ENCODE measurements at places on chromosomes 16 and 17. TPM values are rescaled to one million over a fixed set of nuclear protein-coding genes. Genes with fewer than 3 reads are reported as not detected.

DNA sequence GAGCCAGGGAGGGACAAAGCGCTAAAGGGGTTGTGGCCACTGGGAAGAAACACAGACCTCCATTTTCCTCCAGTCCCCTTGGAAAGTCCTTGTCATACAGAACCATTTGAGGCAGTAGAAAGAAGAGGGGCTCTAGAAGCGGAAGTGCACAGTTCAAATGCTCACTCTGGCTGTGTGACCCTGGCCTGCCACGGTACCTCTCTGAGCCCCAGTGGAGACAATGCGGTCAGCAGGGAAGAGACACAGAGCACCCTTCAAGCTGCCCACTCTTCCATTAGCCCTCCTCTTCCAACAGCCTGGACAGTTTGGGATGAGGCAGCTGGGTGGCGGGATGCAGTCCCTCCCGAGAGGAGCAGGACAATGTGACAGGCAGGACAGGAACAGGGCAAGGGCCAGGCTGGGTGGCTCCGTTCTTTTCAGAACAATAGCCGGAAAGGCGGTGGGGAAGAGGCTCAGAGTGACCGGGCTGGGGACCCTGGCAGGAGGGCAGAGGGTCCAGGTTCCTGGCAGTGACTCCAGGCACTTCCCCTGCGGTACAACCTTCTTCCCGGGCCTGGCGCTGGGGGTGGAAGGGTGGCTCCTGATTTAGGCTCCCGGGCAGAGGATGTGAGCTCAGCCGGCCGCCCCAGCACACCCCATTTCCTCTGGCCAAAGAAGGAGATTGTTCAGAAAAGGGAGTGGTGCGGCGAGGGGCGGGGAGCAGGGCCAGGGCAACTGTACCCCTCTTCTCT is 5.6 kb downstream of the CASKIN2 start:
- no peak overlapping the region for H3K27ac ChIP-seq
- H3K4me3 ChIP-seq, result no peak overlapping the region
- H3K4me1 ChIP-seq, result peaks cover 14% of the 10 kb centered on the region
- H3K27me3 ChIP-seq, result no peaks in the 10 kb centered on the region
- no peak for DNase-seq
- H3K36me3 ChIP-seq, result no peaks in the 10 kb centered on the region

The SDK2 gene
- total RNA-seq, result 63.4 TPM

The RND2 gene
- 15.7 TPM for total RNA-seq

DNA sequence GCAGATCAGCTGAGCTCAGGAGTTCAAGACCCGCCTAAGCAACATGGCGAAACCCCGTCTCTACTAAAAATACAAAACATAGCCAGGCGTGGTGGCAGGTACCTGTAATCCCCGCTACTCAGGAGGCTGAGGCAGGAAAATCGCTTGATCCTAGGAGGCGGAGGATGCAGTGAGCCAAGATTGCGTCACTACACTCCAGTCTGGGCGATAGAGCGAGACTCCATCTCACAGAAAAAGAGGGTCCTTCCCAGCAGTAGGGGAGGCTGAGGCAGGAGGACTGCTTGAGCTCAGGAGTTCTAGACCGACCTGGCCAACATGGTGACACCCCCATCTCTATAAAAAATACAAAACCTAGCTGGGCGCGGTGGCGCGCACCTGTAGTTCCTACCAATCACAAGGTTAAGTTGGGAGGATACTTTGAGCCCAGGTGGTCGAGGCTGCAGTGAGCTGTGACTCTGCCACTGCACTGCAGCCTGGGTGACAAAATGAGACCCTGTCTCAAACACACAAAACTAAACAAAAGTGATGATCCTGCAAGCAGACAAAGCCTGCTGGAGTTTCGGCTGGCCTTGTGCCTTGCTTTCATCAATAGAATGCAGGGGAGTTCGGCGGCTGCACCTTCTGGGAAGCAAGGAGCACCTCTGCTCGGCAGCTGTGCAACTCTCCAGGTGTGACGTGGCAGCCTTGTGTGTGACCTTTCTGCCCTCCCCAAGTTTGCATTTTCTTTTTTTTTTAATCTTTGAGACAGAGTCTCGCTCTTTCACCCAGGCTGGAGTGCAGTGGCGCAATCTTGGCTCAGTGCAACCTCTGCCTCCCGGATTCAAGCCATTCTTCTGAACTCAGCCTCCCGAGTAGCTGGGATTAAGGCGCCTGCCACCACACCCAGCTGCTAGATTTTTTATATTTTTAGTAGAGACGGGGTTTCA is 12.4 kb upstream of the YWHAE start:
- peaks cover 4% of the 10 kb centered on the region for H3K4me1 ChIP-seq
- H3K27me3 ChIP-seq, result no peaks in the 10 kb centered on the region
- H3K27ac ChIP-seq, result no peak overlapping the region
- no peak for DNase-seq
- H3K4me3 ChIP-seq, result no peak overlapping the region

DNA sequence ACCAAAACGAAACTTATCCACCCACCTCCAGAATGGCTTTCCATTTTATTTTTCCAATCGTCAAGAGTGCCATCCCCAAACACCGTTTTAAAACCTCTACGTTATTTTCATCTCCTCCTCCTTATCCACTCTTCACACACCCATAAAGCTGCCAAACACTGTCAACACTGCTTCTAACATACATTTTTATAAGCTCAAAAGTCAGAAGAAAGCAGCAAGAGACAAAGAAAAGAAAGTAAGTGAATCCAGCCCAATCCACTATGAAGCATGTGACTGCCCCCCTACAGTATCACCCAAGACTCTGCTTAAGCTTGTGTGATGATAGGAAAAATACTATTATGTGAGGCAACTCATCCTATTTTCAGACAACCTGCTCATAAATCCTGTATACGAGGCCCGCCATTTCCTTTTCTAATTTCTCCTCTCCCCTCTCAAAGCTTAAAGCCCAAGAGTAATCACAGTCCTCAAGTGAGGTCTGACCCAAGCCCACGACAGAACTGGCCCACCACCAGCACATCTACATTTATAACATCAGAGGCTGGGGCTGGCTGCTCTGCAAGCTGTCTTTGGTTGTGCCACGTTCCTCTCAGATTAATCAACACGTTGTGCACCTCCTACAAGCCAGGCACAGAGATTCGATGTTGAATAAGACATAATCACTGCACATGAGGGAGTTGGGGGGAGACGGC is 16.3 kb downstream of the USP31 start:
- DNase-seq, result no peak
- H3K27ac ChIP-seq, result peak overlapping the region; percentile 50
- H3K36me3 ChIP-seq, result no peaks in the 10 kb centered on the region
- no peaks in the 10 kb centered on the region for H3K27me3 ChIP-seq

The TNFRSF17 gene
- 3.2 TPM for total RNA-seq

The RNF227 gene
- 16.2 TPM for total RNA-seq

The CA4 gene
- 2.5 TPM for total RNA-seq

DNA sequence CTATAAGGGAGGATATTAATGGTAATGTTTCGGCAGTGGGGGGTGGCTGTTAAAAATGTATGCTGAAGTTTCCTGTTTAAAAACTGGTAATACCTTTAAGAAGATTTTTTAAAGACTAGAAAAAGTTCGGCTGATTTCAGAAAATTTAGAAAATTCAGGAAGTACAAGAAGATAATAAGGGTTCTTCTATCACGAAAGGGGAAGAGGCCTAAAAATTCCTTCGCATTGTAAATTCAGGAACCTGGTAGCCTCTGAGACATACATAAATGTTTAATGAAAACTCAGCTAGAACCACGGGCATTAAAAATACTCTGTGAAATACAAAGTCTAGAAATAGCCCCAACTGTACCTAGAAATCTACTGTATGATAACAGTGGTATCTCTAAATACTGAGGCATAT is 181.2 kb downstream of the PARN start:
- H3K36me3 ChIP-seq, result no peaks in the 10 kb centered on the region
- H3K4me3 ChIP-seq, result no peak overlapping the region
- no peaks in the 10 kb centered on the region for H3K4me1 ChIP-seq
- no peak overlapping the region for H3K27ac ChIP-seq
- H3K27me3 ChIP-seq, result no peaks in the 10 kb centered on the region

- no peaks in the 10 kb centered on the region for H3K36me3 ChIP-seq
- H3K27ac ChIP-seq, result peak within 1 kb of the TSS; percentile 69
- peak within 1 kb of the TSS; percentile 100 for H3K4me3 ChIP-seq
- no peaks in the 10 kb centered on the region for H3K27me3 ChIP-seq
- peaks cover 17% of the 10 kb centered on the region for H3K4me1 ChIP-seq
- peak; percentile 94 for DNase-seq
Measured at GRCh38 chr17:2029911-2030778, at the start of gene DPH1. DPH1 (plus strand) TSS chr17:2030153; CDS start chr17:2030170, 17 bp downstream.

DNA sequence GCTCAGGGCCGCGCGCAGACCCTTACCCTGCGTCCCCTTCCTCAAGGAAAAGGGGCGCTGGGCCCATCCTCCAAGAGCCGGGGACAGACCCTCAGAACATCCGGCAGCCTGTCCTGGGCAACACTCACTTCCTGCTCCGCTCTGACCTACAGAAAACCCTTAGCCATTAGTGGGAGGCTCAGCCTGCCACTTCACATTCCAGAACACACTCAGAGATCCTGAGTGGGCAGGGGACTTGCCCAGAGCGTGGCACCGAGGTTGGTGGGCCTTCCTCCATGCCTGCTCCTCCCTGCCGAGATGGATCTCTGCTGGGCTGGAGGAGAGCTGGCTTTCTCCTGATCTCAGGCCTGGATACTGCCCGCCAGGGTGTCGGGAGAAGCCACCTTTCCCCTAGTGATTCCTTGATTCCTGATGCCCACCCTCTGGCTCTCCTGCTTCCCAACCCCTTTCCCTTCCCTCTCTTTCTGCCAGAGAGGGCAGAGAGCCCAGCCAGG is 1.5 kb downstream of the SCARF1 start:
- DNase-seq, result no peak
- H3K36me3 ChIP-seq, result no peaks in the 10 kb centered on the region
- H3K27ac ChIP-seq, result no peak overlapping the region
- peaks cover 15% of the 10 kb centered on the region for H3K4me1 ChIP-seq

The TP53TG3C gene
- total RNA-seq, result 11.7 TPM

DNA sequence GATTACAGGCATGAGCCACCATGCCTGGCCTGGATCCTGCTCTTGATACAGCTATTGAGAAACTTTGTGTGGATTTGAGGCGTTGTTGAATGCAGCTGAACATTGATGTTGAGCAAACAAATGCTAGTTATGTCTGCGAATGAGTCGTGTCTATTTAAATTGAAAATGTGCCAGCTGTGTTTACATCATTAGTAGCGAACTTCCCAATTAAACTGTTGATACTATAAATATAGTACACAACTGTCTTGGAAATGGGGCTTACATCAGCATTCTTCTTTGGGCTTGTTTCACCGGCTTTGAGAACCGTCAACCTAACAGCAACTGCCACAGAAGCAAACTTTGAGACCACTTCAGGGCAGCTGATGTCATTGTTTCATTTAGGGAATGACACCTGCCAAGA is 251.9 kb downstream of the RBFOX1 start:
- no peaks in the 10 kb centered on the region for H3K4me1 ChIP-seq
- no peaks in the 10 kb centered on the region for H3K27me3 ChIP-seq
- no peaks in the 10 kb centered on the region for H3K36me3 ChIP-seq
- DNase-seq, result no peak
- no peak overlapping the region for H3K27ac ChIP-seq

The TMEM235 gene
- not detected for total RNA-seq

DNA sequence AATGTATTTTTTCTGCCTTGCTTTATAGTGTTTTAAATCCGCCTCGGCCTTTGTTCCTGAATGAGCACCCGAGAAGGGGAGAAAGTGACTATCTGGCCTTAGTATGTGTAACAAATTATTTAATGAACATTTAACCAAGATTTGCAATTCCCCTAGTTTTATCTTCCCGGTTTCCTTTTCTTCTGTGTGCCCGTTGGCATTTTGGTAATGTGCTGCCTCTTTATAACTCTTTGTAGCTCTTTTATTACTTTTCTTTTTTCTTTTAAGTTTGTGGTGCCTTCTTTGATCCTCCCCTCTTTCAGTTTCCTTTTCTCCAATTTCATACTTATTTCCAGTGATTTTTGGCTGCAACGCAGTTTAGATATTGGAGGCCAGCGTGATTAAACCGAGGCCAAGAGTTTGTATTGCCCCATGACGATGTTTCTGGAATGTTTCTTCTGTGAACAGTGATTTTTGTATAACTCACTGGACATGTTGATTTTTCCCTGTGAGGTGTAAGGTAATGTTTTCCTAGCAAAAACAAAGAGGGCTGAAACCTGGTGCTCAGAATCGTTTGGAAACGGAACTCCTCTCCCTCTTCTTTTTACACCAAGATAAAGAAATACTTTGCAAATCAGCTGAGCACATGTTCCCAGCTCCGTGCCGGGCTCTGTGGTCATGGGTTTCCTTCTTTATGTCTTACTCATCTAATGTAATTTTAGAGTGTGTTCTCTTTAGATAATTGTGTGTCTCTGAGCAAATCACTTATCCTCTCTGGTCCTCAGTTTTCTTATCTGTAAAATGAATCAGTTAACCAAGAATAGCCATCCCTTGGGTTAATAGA is 344.3 kb downstream of the WWOX start:
- DNase-seq, result peak; percentile 34
- H3K4me1 ChIP-seq, result no peaks in the 10 kb centered on the region
- H3K4me3 ChIP-seq, result no peak overlapping the region
- peak overlapping the region; percentile 55 for H3K27ac ChIP-seq

The TMC7 gene
- 14.6 TPM for total RNA-seq

The TEX19 gene
- 21.9 TPM for total RNA-seq

- no peak for DNase-seq
- no peaks in the 10 kb centered on the region for H3K27me3 ChIP-seq
- no peak overlapping the region for H3K4me3 ChIP-seq
- no peak overlapping the region for H3K27ac ChIP-seq
Measured at GRCh38 chr16:76565542-76565941, 288.3 kb downstream of the CNTNAP4 start.

DNA sequence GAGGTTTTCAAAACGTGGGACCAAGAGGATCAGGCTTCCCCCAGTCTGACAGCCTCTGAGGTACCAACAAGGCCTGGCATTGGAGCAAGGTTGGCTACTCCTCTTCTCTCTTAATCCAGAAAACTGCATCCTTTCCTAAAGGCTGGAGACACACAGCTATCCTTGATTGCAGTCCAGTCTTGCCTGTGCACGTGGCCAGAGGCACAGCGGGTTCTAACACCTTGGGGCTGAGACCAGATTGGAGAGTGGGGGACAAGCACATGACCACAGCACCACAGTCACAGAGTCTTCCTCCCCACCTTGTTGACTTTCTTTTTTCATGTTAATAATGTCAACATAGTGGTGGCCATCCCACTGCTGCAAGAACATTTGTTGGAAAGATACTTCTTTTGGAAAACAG is 46.9 kb downstream of the GNAO1 start:
- no peaks in the 10 kb centered on the region for H3K27me3 ChIP-seq
- no peaks in the 10 kb centered on the region for H3K36me3 ChIP-seq
- H3K4me1 ChIP-seq, result peaks cover 7% of the 10 kb centered on the region
- no peak overlapping the region for H3K4me3 ChIP-seq

The KRTAP4-1 gene
- not detected for total RNA-seq

GRCh38 chr17:78798695-78799559 is 16.9 kb upstream of the CYTH1 start:
- no peaks in the 10 kb centered on the region for H3K27me3 ChIP-seq
- H3K4me1 ChIP-seq, result no peaks in the 10 kb centered on the region
- no peak for DNase-seq
- H3K27ac ChIP-seq, result no peak overlapping the region
- H3K36me3 ChIP-seq, result no peaks in the 10 kb centered on the region

GRCh38 chr16:19524356-19524615 is 544 bp downstream of the CCP110 start:
- peak overlapping the region; percentile 74 for H3K27ac ChIP-seq
- DNase-seq, result no peak
- H3K4me1 ChIP-seq, result peaks cover 17% of the 10 kb centered on the region

Measured in testis (tissue), 5 donors.